GM12892 (cell line): ENCODE measurements at places on chromosomes 11 and 22.

- no peak for DNase-seq
Measured at GRCh38 chr11:121348220-121348875, 55.8 kb downstream of the SC5D start.

DNA sequence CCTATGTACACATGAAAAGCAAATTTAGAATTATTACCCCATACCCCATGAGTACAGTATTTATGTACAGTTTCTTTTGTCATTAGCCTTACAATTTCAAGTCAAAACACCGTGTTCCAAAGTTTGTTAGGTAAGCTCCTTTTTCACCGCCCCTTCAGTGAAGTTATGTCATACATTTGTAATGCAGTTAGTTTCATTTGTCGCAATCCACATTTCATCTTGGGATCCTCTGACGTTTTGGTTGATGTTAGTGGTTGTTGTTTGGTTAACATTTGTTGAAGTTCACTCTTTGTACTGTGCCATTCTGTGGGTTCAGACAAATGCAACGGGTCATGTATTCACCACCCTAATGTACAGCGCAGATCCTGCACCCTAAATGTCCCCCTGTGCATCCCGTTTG lies 45.2 kb downstream of the ARHGEF12 start:
- no peak for DNase-seq

DNA sequence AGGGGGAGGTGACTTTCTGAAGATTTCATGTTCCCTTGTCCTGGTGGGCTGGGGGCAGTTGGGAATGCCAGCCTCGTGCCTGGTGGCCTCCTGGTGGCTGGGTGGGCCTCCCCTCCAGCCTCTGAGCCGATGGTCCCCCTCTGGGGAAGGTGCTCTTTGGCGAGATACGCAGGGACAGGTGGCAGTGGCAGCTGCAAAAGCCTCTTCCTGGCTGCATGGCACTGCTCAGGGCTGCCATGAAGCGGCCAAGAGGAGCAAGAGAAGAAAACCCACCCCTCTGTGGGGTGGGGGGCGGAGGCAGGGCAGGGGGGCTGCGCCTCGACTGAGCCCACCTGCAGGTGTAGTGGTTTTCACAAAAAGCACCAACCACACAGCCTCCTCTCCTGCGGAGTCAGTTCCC lies 61.8 kb upstream of the PHF21B start:
- no peak for DNase-seq

- DNase-seq: no peak
Measured at GRCh38 chr22:39448205-39449054, 8.4 kb upstream of the MGAT3 start.

GRCh38 chr22:41974691-41975290 lies 5.5 kb downstream of the SEPTIN3 start:
- no peak for DNase-seq

DNA sequence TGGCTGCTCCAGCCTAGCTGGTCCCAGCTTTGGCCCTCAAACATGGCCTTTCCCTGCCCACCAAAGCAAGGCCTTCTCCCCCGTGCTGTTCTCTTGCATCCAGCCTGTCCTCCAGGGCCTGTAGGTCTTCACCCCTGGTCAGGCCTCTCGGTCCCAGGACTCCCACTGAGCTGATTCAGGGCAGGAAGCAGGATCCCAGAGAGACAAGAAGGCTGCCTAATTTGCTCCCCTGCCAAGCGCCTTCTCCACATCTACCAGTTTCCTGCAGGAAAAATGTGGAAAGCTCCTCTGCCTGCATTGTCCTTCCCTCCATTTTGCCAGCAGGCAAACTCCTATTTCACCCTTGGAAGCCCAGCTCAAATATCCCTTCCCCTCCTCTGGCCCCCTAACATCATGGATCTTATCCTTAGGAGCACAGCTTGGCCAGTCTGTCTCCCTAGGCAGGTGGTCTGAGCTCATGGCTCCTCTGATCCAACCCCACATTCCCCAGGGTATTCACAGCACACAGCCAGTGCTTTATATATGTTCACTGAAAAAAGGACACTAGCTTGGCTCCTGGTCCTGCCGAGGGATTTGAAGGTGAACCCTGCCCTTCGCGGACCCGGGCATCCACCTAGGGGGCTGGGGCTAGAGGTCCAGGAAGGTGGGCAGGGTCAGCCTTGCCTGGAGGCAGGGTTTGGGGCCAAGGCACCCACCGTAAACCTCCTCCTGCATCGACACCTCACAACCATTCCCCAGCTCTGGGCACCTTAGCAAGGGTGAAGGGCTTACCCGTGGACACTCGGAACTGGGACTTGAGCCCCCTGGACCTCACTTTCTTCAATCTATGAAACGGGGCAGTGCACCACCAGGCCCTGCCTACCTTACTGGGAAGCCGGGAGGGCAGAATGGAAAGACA lies 968 bp downstream of the RHBDD3 start:
- no peak for DNase-seq

DNA sequence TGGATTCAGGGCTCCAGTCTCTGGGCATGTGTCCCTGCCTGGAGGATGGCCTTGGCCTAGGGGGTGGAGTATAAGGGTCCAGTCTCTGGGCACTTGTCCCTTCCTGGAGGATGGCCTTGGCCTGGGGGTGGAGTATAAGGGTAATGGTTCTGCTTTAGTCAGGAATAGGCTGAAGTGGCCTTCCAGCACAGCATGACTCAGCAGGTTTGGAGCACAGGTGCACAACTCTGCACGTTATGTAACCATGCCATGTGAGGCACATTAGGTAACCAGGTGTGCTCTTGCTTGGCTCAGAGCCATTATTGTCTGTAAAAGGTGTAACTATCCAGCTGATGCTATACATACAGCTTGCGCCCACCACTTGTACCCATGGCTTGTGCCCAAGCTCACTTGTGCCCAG lies 48.4 kb upstream of the POLD3 start:
- no peak for DNase-seq

DNA sequence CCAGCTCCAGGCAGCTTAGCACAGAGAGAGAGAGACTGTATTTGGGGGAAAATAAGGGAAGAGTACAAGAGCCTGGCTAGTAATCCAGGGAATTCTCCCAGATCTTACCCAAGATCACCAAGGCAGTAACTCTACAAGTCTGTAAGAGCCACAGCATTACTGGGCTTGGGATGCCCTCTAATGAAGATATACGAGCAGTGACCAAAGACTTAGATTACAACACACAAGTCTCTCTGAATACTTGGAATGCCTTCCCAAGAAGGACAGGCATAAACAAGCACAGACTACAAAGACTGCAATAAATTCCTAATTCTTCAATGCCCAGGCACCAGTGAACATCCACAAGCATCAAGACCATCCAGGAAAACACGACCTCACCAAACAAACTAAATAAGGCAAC lies 17.7 kb downstream of the DNAJC24 start:
- no peak for DNase-seq

GRCh38 chr22:27918341-27919221 lies 475 bp downstream of the PITPNB start:
- peak; percentile 40 for DNase-seq

DNA sequence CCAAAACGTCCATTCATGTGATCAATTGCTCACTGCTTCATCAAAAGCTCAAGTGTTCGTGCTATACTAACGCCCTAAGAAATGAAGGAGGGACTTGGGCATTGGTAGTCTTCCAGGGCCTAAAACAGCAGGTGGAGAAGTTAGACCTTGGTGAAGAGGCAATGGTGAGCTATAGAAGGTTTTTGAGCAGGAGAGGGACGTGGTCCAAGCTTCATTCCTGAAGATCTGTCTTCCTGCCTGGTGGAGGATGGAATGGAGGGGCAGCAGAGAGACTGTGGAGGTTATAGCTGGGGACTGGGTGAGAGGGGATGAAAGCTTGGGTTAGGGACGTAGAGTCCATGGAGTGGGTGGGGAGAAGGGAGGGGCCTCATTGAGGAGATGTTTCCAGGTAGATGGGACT lies 97.7 kb downstream of the TP53I11 start:
- no peak for DNase-seq

GRCh38 chr11:64786308-64786707 lies 8.0 kb upstream of the SF1 start:
- no peak for DNase-seq

DNA sequence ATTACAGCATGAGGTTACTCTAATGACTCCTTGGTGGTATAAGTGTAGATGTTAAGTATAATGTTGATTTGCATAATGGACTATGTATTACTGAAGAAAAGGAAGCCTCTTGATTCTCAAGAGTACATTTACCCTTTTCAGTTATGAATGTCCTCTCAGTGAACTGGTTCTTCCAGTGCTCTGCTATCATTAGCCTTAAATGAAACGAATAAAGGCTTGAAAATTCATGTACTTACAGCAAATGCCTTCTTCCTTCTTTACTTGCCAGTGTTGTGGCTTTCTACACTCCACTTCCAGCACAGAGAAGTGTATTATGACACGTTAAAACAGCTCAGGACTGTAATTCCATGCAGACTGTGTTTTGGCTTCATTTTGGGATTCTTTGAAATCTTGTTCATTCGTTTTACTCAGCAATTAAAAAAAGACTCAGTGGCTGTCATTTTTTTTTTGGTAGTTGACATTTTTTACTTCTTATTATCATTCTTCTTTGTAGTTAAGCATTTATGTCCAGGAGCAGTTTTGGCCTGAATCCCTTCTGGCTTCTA lies 96.9 kb downstream of the MTMR3 start:
- no peak for DNase-seq

DNA sequence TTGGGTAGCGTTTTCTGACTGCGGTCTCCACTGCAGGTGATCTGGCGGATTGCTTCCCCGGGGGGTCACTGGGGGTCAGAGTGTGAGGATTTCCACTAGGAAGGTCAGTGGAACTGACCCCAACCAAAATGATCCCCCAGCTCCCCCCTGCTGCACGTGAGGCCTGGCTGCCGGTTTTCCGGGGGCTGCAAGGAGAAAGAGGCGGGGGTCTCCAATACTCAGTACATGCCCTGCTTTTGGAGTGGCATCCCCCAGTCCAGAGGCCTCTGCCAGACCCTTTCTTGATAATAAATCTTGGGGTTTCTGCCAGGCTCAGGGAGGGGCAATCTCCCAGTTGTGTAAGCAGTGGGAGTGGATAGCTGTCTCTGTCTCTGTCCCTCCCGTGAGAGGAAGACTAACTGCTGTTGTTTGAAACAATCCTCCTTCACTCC lies 71.5 kb upstream of the RTL6 start:
- DNase-seq: no peak

GRCh38 chr11:9601037-9601875 lies 27.8 kb downstream of the WEE1 start:
- peak; percentile 46 for DNase-seq

DNA sequence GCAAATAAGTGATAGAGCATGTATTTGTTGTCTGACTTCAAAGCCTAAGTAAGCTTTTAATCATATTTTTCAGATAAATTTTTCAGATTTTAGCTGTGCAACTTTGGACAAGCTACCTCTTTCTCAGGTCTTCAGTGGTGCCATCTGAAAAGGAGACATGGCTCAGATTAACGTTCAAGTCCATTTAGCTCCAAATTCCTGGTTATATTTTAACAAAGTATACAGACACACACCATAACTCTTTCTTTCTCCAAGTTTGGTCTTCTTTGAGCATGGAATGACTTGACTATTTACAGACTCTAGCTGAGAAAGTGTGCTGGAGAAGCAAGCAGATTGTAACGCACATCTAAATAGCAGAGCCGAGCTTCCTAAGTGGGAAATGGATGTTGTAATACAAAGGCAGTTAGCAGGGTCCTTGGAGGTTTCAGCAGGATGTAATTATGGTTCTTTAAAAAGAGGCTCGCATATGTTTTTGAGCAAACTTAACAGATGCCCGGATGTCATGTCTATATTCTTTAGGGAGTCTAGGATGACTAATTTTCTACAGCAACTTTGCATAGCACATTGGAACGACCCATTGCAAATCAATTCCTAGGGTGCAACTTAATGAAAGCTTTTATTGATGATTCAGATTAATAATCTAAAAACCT lies 128.1 kb upstream of the E2F8 start:
- no peak for DNase-seq

DNA sequence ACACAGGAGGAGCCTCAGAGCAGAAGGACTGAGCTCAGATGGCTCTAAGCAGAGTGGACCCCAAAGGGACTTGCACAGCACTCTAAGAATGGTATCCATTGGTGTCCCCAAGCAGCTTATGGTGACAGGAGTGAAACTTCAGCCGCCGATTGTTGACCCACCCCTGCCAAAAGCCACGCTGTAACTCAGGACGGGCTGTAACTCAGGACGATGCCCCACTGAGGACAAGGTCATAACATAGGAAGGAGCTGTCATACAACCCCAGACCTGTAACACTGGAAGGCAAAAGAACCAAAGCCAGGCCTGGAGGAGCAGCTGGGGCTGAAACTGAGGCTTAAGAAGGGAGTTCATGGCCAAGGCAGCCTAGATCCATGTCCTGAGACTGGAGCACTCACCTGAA lies 14.2 kb downstream of the CD59 start:
- no peak for DNase-seq

DNA sequence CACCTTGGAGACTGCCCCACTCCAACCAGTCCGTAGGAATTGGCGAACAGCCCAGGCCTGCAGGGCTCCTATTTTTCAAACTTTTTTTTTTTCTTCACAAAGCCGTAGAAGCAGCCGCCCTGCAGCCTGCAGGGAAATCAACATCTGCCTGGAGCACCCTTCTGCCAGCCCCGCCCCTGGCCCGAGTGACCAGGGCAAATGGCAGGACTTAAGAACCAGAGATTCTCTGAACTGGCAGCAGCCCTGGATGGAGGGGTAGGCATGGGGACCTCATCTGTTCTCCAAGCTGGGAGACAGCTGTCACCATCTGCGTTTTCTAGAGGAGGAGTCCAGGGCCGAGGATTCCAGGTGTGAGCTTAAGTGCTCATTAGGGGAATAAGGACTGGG lies 5.6 kb downstream of the SCN2B start:
- DNase-seq: no peak

- no peak for DNase-seq
Measured at GRCh38 chr11:16167706-16168487, 188.4 kb downstream of the SOX6 start.

DNA sequence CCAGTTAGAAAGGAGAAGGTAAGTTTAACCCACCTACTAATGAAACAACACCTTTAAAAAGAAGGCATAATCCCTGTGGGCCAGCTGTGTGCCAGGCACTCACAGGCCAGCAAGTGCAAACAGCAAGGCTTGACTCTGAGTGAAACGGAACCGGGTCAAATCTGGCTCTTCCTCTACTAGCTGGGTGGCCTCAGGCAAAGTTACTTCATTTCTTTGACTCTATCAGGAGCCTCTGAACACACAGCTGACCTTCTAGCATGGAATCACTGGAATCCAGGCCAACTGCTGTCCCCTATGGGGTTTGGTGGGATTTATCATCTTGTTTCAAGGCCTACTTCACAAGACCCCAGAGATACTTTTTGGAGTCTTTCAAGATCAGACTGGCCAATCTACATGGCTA lies 3.3 kb downstream of the RAB38 start:
- no peak for DNase-seq
